ENCODE measurements at places on chromosomes 5 and 9.

DNA sequence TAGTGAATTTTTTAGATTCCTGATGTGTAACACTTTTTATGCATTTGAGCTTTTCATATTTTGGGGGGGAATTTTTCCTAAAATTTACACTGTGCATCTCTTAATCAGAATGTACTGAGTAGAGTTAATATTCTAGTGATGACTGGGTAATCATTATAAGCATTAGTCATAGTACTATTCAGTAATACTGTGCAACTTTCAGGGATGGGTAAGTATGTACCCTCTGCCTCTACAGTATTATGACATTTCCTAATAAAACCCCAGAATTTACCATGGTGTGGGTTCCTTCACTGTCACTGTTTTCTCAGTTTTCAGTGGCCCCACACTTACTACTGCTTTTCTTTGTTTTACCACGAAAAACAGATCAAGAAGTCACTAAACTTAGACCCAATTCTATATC, 2.8 kb upstream of the CMYA5 start:
- no peak for DNase-seq

DNA sequence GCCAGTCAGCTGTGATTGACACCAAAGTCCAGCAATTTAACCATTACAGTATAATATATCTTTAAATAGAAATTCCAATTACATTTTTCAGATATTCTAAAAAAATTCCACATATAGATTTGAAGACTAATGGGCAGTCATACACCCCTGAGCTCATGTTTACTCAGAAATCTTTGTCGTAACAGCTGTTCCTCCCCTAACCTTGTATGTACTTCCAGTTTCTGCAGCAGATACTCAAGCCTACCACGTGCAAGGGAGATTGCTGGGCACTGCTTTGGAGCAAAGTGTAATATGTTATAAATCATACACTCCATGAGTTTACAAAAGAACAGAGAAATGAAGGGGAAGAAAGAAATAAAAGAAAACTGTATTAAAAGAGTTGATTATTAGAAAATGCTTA, 241.2 kb downstream of the TRIM32 start:
- DNase-seq, result no peak

DNA sequence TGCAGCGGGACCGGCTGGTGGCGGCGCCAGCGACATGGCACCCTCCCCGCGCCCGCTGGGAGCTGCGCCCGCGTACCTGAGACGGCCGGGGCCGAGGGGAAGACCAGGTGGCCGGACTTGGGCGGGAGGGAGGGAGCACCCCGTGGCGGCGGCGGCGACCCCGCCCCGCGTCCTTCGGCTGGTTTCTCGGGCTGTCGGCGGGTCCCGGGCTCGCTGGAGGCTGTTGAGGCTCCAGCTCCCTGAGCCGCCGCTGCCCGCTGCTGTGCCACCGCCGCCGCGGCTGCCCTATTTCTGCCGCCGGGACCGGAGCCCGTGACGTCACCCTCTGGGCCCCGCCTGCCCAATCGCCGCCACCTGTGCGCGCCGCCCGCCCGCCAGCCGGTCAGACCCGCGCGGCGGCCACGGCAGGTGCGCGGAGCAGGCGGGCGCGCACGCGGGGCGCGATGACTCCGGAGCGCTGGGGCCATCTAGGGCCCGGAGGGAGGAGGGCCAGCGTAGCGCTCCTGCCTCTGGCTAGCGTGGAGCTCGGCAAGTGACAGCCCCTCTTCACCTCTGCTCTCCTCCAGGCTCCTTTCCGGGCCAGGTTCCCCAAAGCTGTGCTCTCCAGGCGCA, at the start of gene FSTL4:
Gene FSTL4 (minus strand): TSS at position 293 of the 612 bp plus-strand sequence.
- no peak for DNase-seq

- DNase-seq, result no peak
Observed at GRCh38 chr5:168991311-168991710, 309.6 kb downstream of the SLIT3 start.

DNA sequence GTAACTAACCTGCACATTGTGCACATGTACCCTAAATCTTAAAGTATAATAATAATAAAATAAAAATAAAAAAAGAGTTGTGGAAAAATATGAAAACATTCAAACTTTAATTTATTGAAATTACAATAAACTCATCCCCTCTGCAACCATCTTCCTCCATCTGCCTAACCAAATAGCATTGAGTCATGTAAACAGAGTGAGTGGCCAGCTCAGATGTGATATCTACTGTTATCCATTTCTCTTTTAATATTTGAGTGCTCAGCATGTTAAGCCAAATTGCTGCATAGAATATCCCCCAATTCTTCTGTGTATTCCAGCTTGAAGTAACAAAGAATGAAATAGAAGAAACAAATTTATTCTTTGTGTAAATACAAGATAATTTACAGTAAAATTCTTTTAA, 124.4 kb upstream of the HMHB1 start:
- DNase-seq, result no peak

DNA sequence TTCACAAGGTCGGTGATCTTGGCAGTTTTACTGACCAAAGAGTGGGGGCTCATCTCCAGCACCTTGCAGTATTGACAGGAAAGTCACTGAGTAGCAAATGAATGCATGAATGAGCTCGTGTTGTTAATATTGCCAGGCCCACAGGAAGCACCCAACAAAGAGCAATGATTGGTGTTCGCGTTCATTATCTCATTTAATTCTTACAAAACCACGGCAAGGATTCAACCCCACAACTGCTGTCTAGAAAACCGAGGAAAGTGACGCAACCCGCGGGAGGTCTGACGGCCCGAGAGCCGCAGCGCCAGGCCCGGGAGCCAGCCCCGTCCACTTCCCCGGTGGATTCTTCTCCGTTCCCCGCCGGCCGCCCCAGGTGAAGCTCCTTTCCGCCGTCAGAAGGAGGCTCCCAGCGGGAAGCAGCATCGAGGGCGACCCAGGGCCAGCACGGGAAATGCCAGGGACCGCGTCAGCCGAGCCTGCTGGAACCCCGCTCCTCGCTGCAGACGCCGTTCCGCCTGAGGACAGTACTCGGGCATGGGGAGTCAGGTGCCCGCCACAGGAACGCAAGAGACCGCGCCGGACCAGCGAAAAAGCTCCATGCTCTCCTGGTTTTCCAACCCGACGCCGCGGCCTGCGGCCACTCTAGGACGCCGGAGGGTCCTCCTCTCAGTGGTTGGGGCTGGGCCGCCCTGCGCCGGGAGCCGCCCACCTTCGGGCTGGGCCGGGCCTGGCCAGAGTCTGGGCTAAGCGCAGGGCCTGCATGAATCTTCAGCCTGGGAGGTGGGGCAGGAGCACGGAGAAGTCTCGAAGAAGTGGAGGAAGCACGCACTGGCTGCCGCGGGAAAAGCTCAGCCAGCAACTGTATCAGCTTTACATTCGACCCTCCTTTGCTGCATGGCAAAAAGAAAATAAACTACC, 19.8 kb upstream of the FER start:
- peak; percentile 68 for DNase-seq

DNA sequence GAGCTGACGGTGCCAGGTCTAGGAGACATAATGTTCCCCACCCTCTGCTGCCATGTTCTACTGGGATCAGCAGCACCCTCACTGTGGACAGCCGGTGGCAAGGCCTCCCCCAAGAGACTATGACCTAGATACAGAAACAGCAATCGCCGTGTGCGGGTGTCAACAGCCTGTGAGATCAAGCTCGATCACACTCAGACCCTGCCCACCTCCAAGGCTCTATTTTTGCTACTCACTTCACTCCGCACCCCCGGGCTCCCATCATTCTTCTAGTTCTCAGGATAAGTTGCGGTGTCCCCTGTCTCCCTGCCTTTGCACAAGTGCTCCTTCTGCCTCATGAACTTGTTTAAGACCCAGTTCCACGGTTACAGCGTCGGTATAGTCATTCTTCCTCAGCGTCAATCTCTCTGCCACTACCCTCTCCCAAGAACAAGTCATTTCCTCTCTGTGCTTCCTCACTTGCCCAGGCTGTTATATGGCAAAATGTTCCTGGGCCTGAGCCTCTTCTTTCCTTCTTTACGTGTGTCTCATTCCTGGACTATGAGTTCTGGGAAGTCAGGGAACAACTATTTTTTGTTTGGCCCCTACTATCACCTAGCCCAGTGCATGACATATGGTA, 5.4 kb upstream of the DOCK8 start:
- DNase-seq, result no peak

DNA sequence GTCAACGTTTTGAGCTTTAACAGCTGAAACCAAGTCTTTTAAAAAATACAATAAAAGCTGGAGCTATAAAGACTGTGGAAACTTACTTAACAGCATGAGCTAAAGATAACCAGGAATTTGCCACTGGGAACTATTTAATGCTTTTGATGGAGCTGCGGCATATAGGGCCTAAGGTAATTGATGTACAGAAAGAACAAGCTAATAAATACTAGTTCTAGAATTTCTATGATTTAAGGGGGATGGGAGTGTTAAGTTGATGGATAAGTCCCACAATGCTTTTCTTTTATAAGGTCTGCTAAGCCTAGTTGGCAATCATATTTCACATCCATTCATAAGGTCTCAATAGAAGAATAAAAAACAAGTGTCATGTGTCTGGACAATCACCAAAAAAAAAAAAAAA, 334.0 kb upstream of the DMAC1 start:
- no peak for DNase-seq

DNA sequence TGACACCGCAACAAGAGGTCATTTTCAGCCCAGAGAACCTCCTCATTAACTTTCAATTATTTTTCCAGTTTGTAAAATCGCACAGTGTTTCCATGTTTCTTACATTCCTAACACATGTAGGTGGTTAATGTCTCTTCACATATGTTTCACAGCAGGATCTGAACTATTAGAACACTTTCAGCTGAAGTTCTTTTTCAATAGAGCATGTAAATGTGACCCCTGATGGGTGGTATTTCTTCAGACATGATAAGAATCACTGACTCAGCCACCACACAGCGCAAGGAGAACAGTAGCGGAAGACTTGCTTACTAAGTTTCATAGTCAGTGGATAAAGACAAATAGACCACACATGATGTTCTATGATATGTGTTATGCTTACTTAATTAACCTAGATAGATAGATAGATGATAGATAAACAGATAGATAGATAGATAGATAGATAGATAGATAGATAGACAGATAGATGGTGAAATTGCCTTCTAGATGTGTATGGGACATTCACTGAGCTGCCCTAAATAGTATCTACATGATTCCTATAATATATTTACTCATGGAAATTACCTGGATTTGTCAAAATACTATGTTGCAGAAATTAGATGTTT, 1992.1 kb upstream of the NUDT12 start:
- no peak for DNase-seq

DNA sequence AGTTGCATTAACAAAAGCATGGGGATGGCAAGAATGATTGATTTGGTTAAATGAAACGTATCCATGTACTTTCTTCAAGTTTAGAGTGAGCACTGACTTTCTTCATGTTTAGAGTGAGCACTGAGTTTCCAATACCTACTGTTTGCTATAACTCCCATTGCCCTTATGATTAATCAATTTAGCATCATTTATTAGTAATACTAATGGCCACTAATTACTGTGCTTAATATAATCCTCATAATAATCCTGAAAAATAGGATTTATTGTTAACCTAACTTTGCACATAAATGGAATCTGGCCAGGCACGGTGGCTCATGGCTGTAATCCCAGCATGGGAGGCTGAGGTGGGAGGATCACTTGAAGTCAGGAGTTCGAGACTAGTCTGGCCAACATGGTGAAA, 22.1 kb upstream of the GPR21 start:
- DNase-seq, result no peak

GRCh38 chr5:179238628-179238970, 106.7 kb downstream of the ADAMTS2 start:
- no peak for DNase-seq

GRCh38 chr9:81445331-81445921, 243.9 kb downstream of the TLE1 start:
- DNase-seq, result no peak

- no peak for DNase-seq
Observed at GRCh38 chr9:8680157-8680556, 880.6 kb upstream of the DMAC1 start.

GRCh38 chr5:82031220-82032119, 59.6 kb downstream of the ATG10 start:
- no peak for DNase-seq

DNA sequence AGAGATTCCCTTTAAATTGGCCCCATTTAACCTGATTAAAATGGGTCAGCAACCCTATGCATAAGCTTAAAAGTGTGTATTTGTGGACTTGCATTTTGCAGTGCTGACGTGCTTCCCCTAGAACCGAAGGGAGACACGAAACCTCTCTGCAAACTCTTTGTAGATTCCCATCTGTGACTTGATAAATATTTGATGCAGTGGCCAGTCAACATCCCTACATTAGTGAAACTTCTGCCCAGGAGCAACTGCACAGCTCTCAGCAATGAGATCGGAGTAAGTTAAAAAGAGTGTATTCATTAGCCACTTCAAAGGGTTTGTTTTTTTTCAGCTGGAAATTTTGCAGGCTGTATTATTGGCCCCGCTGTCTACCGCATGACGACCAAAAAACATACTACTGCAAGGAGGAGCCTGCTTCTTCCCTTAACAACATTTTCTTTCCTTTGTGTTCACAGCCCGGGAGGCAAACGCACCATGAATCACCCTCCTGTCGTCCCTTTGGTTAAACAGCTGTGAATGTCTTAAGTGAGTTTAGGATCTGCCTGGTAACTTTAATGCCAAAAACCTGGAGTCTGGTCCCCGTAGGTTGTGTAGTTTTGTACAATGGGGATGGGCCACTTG, 38.0 kb upstream of the TCERG1 start:
- DNase-seq, result no peak

DNA sequence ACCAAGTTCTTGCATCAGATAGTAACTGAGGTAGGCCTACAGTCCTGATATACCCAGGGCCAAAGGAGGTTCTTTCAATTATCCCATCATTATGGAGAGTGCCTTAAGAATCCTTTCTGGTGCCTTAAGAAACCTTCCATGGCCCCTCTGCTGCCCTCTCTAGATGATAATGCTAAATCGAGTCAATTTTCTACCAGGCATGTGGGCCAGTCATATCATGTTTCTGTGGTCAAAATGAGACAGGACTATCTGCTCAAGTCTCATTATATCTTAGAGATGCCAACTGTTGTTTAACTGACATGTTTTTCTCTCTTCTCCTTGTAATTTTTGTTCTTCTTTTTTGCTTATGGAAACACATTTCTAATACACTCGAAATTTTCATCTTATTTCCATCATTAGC, 127.6 kb downstream of the EDIL3 start:
- DNase-seq, result no peak

DNA sequence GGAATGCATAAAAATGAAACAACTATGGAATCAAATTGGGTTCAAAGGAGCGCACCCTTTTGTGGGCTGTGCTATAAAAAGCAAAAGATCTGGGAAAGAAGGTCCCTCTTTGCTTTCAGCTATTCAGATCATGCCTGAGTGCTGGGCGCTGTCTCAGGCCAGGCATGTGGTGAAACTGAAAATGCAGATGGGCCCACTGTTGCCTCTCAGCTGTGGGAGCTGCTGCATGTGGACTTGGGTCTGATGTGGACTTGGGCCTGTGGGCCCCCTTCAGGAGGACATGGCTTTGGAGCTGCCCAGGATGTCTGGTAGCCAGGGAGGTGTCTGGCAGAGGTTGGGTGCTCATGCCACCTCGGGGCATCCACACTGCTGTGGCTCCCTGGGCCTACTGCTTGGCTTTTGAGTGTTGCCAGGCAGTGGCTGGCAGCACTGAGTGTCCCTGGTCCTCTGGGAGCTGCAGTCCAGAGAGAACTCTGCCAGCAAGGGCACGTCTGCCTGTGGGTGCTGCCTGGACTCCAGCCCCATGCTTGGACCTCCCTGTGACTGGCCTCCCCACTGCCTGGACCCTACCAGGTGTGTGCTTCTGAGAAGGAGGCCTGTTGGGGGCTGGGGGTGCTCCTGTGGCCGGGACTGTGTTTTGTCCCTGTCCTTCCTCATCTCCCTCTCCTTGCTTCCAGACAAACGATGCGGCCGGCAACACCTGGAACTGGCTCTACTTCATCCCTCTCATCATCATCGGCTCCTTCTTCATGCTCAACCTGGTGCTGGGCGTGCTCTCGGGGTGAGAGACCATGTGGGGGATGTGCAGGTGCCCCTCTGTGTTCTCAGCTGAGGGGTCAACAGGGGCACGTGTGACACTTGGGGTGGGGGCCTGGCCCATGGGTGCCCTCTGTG, 74.3 kb downstream of the CACNA1B start:
- DNase-seq, result no peak
